ENCODE measurements at places on chromosomes 5 and 9.

DNA sequence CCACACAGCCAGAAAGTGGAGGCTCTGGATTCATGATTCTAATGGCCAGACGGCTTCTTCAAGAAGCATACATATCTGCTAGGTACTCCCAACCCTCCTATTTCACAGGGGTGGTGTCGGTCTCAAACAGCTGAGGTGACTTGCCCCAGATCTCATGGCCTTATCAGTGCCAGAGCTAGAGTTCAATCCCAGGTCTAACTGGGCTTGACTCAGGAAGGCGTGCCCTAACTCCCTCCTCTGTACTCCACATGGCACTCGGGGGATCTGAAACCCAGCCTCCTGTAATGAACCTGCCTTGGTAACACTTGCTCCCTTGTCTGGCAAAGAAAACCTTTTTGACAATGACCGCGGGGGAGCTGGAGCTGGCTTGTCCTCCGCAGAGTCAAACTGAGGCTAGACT, 2.1 kb downstream of the QRFP start:
- no peak for DNase-seq

- DNase-seq = no peak
Measured at GRCh38 chr9:75490326-75490725, 400.1 kb upstream of the PCSK5 start.

- DNase-seq = peak; percentile 13
Measured at GRCh38 chr9:113973963-113974413, 97.9 kb downstream of the ZNF618 start.

DNA sequence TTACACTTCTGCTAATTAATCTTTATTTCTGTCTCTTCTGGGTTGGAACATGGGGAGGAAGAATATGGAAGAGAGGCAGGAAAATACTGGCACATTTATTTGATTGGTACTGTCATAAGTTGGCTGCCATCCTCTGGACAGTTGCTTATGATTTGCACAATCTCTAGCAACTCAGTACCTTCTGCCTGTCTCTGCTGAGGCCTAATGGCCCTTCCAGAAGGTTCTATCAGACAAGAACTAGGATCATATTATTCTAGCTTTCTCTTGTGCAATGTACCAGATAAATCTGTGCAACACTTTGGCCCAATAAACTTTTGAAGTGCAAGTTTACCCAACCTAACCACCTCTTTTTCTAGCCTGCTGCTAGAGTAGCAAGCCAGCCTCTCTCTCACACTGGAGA, 335.0 kb downstream of the ARRDC3 start:
- DNase-seq = no peak

DNA sequence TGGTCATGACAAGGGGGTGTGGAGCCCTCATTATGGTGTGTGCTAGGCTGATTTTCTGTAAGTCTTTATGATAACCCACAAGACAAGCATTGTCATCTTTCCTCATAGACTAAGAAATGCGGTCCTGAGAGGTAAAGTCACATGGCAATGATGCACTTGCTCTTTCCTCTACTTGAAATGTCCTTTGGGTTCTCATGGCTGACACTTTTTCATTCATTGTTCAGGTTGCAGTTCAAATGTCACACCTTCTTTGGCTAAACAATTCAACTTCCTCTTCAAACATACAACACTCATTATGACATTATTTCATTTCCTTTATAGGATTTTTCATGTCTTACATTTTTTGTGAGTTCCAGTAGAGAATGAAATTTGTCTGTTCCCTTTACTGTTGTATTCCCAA, 323.6 kb upstream of the PRR16 start:
- DNase-seq = no peak

GRCh38 chr9:36345103-36345846, 54.8 kb downstream of the RNF38 start:
- DNase-seq = no peak

GRCh38 chr9:69412741-69413150, 87.7 kb downstream of the ENTREP1 start:
- peak; percentile 59 for DNase-seq

DNA sequence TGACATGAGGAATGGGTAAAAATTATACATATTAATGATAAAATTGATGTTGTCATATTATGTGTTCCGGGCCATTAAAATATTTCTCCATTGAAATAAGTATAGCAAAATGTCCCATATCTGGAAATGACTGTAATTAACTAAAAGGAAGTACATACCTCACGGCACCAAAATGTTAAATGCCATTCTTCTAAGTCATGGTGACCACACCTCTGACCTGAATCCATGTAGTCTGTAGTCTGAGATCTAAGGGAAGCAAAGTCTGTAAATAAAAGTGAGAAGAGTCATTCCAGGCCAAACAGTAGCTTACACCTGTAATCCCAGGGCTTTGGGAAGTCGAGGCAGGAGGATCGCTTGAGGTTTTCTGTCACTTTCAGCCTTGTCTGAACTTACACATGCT, 8.7 kb upstream of the GDA start:
- no peak for DNase-seq

DNA sequence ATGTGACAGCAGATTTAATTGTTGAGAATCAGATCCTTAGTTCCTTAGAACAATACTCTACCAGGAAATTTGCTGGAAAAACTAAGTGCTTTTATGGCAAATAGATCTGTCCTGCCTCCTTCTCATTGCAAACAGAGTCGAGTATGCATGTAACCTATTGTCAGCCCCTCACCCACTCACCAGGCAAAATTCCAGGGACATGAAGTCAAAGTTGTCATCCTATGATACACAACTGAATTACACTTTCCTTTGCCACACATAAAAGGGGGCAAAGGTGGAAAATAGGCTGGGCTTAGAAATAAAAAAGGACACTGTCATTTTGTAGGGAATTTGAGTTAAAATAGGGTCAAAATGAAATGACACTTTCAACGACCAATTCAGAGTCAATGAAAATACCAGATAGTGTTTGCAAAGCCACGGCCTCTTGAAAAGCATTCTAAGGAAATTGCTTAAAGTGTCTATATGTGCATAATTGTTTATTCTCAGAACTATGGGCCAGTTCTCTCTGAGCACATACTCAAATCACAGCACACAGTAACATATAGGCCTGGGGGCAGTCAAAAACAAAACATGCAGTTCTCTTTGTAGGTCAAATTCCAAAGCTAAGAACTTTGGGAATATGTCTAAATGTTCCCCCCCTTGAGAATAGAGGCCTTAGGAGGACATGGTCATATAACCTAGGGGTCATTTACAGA, 452.8 kb downstream of the NFIB start:
- DNase-seq = no peak

- no peak for DNase-seq
Measured at GRCh38 chr5:155926766-155927165, 400.2 kb upstream of the SGCD start.

DNA sequence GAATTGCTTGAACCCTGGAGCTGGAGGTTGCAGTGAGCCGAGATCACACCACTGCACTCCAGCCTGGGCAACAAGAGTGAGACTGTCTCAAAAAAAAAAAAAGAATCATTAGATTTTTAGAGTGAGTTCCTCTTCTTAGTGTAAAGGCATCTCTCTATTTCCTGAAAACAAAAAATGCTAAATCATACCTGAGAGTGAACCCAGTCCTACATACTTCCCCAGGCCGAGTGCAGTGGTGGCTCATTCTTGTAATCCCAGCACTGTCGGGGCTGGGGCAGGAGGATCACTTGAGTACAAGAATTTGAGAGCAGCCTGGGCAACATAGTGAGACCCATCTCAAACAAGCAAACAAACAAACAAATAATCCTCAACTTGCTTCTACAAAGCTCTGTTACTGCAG, 38.2 kb upstream of the LPAR1 start:
- no peak for DNase-seq

DNA sequence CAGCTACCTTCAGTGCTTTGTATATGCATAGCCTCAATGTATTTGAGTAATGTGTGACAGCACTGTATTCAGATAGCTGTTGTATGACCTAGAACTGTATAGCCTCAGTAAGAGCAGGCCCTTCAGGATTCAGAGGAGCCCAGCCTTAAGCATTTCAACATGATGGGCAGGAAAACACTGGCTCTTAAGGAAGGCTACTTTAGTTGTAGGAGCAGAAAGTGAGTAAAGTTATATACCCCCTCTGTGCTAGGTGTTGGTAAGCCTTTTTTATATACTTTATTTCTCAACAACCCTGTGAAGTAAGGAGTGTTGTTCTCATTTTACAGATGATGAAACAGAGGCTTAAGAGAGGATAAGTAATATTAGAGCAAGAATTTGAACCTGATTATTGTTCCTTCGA, 1.5 kb upstream of the GPR21 start:
- no peak for DNase-seq

GRCh38 chr5:143657647-143658285, 154.2 kb upstream of the HMHB1 start:
- DNase-seq = peak; percentile 64

DNA sequence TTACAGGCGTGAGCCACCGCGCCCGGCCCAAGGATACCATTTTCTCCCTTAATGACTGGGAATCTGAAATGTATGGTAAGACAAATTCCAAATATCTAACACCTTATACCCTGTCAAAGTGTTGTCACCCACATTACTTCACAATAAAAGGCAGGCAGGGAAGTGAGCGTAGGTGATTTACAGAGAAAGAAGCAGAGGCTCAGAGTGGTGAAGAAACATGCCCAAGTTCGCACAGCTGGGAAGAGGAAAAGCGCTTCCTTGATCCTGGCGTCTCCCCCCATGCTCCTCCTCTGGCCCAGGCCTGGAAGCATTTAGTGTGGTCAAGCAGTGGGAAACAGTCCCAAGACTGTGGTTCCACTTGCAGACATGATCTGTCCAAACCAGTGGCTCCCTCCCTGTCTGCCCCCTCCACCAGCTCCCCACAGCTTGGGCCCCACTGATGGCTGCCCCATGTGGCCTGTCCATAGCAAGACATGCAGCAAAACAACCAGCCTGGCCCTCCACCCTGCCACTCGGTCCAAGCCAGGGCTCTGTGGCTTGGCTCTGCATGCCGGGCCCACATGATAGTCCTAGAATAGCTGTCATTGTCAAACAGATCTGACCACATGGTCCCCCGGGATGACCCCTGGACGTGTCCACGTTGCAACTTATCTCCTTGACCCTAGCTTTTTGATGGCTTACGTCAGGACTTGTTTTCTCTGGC, 107.2 kb downstream of the TTLL11 start:
- no peak for DNase-seq

- no peak for DNase-seq
Measured at GRCh38 chr5:169131616-169132301, 169.2 kb downstream of the SLIT3 start.

- DNase-seq = no peak
Measured at GRCh38 chr9:86765746-86766430, 181.4 kb downstream of the GAS1 start.

DNA sequence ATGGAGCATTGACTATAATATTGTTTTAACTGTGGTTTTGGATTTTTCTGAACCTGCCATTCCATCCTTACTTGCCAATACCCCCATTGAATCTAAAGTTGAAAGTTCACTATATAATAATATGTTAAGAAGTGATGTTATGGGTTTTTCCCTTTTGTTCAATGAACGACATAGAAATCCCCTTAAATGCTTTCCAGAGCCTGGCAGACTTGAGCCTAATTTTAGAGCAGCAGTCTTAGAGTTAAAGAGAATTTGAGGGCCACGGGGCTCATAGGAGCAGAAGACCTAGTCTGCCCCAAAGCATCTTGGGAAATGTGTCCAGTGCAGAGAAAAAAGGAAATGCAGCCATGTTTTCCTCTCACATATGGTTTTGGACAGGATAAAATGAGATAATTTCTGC, 146.1 kb upstream of the SLC44A1 start:
- no peak for DNase-seq

GRCh38 chr5:126694403-126694802, 82.5 kb upstream of the LMNB1 start:
- DNase-seq = no peak

- no peak for DNase-seq
Measured at GRCh38 chr5:87827539-87827938, 414.8 kb upstream of the CCNH start.

GRCh38 chr9:2154731-2155130, 139.6 kb downstream of the SMARCA2 start:
- no peak for DNase-seq

Measured in NCI-H510A treated with DMSO at 0.1 percent for 48 hours (cell line).